ENCODE measurements at places on chromosomes 1 and 21.

DNA sequence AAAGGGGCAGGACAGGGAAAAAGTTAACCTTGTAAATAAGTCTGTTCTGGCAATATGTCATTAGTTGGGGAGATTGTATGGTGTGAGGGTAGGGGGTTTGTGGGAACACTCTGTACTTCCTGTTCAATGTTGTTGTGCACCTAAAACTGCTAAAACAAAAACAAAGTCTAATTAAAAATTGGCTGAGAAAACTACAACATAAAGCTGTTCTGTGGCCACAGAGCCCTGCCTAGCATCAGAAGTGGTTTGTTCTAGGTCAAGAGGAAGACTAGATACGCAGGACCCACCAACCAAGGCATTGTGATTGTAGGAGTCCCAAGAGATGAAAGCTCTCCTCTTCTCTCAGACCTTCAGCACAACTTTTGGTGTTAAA lies 81.0 kb upstream of the LRRC8D start:
- DNase-seq: no peak

GRCh38 chr21:24294171-24294570 lies 1313.1 kb downstream of the MRPL39 start:
- DNase-seq: no peak

DNA sequence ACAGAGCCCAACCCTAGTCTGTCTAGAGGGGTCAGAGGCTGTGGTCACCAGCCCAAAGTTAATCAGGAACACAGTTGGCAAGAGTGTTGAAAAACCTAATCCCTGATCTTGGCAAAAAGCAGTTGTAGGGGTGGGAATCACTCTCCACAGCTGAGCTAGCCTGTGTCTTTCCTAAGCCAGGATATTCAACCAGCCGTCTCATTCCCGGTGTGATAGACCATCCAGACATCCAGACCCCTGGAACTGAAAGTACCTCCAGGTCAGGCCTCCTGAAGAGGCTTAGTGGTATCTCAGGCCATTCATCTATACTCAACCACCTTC lies 4.9 kb downstream of the LHX9 start:
- no peak for DNase-seq

DNA sequence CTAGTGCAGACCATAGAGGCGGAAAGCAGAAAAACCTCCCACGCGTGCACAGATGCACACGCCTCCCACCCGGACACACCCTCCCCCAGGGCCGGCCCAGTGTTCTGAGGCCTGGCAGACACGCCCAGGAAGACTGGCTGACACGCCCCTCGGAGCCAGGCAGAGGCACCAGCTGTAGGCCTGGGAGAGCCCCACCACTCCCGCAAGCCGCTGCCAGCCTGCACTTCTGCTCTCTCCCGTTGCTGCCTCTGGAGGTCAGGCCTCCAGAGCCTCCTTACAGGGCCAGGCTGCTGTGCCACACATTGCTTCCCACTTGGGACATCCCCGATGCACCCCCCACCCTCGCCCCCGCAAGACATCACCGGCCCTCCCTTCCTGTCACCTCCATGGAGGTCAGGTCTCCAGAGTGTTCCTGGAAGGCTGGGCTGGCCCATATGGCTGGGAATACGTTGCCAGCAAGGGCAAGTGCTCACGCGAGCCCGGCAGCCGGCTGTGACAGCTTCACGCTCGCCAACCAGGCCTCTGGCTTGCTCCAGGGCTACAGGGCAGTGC lies 40.4 kb downstream of the CASZ1 start:
- peak; percentile 39 for DNase-seq

- DNase-seq: no peak
These were observed 51.9 kb upstream of the LPAR3 start for GRCh38 chr1:84944767-84945486.

GRCh38 chr21:15651172-15651571 lies 78.6 kb upstream of the USP25 start:
- no peak for DNase-seq

DNA sequence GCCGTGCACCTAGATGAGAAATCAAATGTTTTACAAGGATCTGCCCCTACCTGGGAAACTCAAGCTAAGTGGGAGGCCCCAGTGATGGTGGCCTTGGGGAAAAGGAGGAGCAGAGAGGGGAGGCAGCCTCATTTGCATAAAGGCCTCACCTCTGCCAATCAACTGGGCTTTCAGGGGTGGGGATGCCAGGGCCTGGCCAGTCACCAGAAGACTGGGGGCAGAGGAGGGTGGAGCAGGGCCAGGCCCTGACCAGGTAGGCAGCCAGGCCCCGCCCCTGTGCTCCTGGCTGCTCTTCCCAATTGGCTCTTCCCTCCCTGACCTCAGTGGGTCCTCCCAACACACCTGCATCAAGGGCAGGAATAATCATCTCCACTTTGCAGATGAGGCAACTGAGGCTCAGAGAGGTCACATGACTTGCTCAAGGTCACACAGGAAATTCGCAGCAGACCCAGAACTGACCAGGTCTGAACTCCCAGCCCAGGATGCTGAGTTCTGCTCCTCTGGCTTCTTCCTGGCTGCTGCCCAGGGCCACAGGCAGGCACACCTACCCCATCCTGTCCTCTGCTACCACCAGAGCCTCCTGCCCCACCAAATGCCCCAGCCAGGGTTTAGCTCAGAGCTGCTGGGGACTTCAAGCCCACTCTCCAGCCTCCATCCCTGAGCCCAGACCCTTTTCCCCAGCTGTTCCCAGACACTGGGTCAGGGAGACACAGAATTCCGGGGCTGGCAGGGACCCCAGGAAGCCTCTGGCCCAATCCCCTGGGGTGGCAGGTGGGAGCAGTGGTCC lies 677.9 kb downstream of the MATN1 start:
- no peak for DNase-seq

- no peak for DNase-seq
These were observed 59.9 kb downstream of the SIPA1L2 start for GRCh38 chr1:232570007-232570406.

- no peak for DNase-seq
These were observed 296 bp upstream of the RNPEP start for GRCh38 chr1:201982082-201982622.

- DNase-seq: no peak
These were observed 537.8 kb downstream of the SMYD3 start for GRCh38 chr1:245969283-245969682.

GRCh38 chr21:28832013-28832714 lies 160.5 kb downstream of the LTN1 start:
- no peak for DNase-seq

GRCh38 chr21:45875416-45875760 lies 106.2 kb upstream of the COL6A1 start:
- no peak for DNase-seq

DNA sequence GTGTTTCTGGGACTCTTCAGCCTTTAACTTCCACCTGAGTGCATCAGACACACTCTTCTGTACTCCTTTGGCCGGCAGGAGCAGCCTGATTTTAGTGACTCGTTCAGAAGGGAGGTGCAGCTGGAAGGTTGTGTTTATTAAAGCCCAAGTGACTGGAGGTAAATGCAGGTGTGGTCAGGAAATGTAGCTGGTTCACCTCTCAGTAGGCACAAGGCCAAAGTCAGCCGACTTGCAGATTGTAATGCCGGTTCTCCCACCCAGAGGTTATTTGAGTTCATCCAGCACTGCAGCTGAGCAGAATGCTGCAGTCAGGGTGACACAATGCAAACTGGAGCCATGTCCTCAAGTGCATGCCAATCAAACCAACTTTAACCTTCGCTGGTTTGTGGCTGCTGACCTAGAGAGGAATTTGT lies 91.5 kb downstream of the SPATA46 start:
- no peak for DNase-seq

DNA sequence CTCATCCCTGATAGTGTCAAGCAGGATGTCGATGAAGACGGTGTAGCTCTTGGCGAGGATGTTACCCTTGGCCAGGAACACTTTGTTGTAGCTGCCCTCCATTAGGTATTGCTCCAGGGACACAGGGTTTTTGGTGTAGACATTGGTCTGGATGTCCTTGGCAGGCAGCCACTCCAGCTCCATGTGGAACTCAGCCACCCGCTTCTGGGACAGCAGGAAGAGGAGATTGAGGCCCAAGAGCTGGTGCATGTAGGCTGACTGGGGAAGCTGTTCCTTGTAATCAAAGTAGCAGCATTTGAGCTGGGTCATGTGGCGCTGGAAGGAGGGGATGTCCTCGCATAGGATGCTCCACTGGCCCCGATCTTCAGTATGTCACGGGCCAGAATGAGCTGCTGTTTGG lies 9.5 kb downstream of the IL6R start:
- DNase-seq: no peak

DNA sequence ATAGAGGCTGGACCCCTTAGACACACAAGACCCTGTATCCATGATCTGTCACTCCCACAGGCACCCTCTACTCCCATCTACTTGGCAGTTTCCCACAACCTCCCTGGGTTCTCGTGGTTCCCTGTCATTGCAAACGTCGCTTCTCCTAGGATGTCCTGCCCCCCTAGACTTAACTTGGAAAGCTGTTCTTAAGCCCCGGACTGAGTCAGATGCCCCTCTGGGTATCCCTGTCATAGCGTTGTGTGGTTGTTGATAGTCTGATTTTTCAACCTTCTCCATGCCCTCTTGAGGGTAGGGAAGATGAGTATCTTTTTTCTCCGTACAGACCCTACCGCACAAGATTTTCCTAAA lies 11.8 kb downstream of the RCC1 start:
- DNase-seq: no peak

DNA sequence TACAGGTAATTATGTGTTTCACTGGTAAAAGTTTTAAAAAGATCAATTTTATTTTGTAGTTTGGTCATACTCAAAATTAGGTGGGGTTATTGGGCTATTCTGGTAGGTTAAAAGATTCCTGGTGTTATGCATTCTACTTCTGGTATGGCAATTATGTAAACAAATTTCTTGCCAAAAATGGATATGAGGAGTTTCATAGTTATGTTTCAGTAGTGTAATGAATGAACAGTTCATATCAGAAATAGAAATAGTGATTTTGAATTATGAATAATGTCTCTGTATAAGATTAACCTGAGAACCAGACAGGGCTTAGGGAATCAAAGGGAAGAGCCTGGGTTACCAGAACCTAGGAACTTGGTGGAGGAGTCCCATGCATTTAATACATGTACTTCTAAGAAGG lies 15.9 kb downstream of the ATF6 start:
- no peak for DNase-seq

GRCh38 chr1:47309427-47309826 lies 4.5 kb downstream of the STIL start:
- DNase-seq: peak; percentile 47

DNA sequence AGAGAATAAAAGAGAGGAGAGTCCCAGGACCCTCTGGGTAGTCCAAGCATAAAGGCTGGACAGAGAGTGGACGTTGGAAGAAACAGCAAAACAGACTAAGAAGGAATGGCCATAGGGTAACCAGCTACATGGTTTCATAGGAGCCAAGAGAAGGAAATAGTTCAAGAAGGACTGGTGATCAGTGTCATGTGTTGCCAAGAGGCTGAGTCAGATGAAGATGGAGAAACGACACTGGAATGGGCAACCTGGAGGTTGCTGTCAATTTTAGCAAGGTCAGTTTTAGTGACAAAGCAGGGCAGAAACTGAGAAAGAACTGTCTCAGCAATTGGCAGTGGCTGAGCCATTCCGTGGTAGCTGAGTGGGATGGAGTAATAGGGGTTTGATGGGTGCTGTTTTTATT lies 41.4 kb downstream of the HMGB4 start:
- no peak for DNase-seq

DNA sequence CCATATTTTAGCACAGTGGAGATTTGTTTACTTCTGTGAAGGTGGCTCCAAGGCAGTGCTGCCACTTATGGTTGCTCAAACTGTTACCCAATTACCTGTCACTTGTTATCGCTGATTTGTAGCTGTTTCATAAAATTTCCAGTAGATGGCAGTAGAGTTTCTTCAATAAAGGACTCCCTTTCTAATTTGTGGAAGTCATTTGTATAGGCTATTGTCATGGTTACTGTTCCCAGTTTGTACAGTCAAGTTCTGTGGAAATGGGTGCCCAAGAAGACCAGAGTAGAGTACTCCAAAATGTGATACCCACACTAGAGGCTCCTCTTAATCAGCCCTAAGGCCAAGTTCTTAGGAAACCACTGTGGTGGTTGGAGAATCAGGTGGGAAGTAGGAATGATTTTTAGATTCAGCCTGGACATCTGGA lies 186.1 kb downstream of the CLEC20A start:
- DNase-seq: peak; percentile 24

- DNase-seq: no peak
These were observed 1.3 kb downstream of the FOXE3 start for GRCh38 chr1:47417170-47418044.

DNA sequence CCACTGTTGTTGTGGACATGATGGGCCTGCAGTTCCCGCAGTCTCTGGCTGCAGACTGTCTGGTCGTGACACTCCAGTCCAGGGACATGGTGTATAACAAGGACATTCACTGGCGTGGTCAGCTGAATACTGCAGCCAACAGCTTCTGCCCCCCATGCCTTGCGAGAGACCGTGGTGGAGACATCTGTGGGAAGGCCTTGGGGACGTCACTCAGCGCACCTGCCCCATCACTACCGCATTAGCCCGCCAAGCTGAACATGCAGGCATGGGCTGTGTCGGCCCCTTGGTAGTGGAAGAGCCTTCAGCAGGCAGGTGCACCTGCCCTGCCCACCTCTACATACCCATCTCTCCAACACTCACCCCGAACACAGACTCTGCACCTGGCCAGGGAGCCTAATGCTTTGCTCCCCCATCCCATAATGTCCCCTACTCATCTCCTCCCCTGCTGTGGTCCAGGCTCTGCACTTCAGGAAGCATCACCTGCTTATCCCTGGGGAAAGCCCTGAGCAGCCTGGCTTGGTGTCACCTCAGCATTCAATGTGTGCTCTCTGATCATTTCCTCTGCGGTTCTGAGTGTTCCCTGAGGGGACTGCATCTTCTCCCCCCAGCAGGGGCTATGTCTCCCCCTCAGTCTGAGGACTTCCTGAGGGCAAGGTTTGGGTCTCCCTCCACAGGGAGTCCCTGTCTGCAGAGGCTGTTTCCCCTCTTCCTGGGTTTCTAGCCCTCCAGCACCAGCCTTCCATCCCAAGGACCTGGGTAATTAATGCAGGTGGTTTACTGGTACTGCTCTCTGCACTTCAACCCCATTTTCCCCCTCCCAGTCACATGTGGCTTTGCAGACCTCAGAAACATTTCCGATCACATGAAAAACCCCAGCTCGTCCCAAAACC lies 3.2 kb downstream of the PGLYRP4 start:
- no peak for DNase-seq

DNA sequence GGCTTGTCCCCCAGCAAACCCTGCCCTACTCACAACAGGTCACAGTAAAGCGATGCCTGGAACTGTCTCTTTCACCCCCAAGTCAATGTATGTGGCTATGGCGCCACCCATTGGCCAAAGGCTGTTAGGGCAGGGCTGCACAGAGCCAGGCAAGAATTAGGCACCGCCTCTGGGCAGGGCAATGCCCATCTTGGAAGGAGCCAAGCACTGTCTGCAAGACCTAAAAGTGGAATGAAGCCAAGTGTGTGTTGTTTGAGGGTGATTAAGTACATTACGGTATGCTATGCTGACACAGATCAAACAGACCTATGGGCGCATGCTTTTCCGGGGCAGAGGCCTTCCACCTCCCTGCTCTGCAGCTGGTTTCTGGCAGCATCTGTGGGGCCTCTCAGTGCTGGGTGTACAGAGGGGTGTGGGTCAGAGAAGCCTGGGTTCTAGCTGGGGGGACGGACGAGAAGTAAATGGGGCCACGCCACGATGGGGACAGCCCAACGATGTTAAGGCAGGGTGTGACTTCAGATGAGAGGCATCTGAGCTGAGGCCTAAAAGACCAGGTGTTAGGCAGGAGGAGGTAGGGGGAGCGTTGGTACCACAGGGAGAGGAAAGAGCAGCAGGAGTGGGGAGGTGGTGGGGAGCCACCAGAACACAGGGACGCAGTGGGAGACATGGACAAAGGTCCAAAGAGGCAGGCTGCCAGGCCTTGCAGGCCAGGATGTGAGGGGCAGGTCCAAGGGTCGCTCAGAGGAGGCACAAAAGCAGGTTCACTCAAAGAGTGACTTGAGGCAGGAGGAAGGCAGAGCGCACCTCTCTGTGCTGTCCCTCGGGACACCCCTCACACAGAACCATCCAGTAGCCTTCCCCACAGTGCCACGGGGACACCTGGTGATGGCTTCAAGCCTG lies 49.8 kb downstream of the ACOT7 start:
- no peak for DNase-seq

Measured in NCI-H524 treated with DMSO at 0.1 percent for 48 hours (cell line).